Tibial nerve (tissue), 4 donors: ENCODE measurements at places on chromosomes 11 and 22.

DNA sequence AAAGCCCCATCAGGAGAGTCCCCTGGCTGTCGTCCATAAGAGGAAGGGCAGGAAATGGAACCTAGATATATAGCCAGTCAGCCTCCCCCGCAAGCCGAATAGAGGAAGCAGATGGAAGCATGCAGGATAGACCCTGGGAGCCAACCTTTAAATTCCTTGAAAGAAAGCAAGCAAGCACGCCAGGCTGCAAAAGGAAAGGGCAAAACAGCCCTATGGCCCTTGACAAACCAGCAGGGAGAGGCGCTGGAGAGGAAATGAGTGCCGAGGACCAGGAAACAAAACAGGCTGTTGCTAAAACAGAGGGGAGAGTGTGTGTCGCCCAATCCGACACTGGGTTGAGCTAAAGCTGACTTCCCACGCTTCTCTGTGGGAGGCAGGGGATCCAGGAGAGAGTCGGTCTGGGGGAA lies 203.5 kb upstream of the MTNR1B start:
- no peak for DNase-seq

- DNase-seq = no peak
Observed at GRCh38 chr11:837189-837989, 4.6 kb downstream of the CD151 start.

DNA sequence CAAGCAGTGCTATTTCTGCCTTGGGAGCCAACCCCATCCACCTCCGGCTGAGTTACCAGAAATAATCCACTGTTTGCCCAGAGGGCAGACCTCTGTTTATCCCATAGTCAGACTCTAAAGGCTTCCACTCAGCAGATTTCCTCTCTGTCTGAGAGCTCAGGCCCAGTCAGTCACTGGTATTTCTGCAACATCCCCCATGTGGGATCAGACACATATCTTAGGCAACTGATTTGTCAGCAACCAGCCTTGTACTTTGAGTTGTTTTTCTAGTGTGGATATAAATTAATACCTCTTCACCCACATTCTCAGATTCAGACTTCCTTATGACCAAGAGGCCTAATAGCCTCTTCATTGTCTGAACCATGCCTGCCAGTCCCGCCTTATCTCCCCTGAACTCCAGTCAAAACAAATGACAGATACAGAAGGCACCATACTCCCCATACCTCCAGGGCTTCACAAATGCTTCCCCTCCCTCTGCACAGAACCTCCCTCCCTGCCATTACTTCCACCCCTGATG lies 193.6 kb downstream of the FAM76B start:
- no peak for DNase-seq

- DNase-seq = no peak
Observed at GRCh38 chr22:49720279-49720959, 107.3 kb downstream of the BRD1 start.

DNA sequence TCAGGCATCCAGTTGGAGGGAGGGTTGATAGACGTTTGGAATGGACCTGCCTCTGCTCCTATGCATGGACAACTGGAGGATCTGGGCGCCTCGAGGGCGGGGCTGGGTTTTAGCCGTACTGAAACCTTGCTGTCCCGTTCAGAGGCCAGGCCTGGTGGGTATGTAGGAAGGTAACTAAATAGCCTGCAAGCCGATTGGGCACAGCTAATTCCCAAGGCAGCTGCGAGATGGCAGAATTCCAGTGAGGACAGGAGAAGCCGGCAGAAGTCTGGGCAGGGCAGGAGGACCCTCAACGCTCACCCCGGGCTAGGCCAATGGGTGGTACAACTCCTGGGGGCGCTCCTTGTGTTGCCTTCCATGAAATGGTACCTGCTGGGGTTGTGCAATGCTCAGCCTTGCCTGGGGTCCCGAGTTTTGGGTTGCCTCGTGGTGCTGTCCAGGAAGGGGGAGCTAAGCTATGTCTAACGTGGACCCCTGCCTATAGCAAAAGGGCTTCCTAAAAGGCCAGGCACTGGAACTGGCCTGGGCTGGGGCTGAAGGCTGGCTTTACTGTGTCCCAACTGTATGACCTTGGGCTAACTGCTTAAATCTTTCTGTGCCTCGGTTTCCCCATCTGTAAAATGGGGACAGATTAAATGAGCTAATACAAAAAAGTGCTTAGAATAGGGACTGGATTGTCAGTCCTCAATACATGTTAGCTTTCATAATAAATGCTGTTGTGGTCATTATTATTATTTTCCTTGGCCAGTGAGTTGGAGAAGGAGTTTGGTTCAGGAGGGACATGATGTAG lies 30.1 kb upstream of the CD82 start:
- DNase-seq = no peak

- no peak for DNase-seq
Observed at GRCh38 chr11:42179216-42179615, 719.8 kb upstream of the LRRC4C start.

DNA sequence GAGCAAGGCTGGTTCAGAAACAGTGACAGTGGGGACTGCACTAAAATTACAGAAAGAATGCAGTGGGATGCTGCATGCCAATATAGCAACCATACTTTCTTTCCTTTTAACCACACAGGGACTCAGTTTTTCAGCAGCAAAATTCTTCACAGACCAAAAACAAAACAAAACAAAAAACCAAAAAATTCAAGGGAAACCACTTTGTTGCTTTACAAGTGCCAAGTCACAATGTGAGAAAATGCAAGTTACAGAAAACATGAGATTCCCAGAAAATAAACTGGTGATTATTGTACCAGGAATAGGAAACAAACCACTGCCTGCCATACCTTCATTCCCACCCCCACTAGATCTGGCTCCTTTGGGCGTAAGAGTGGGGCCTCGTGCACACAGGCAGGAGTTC lies 52.6 kb downstream of the TENM4 start:
- DNase-seq = no peak

- DNase-seq = no peak
Observed at GRCh38 chr11:94077552-94078293, 50.9 kb upstream of the PANX1 start.

- DNase-seq = no peak
Observed at GRCh38 chr22:46858181-46858771, 95.8 kb downstream of the TBC1D22A start.

DNA sequence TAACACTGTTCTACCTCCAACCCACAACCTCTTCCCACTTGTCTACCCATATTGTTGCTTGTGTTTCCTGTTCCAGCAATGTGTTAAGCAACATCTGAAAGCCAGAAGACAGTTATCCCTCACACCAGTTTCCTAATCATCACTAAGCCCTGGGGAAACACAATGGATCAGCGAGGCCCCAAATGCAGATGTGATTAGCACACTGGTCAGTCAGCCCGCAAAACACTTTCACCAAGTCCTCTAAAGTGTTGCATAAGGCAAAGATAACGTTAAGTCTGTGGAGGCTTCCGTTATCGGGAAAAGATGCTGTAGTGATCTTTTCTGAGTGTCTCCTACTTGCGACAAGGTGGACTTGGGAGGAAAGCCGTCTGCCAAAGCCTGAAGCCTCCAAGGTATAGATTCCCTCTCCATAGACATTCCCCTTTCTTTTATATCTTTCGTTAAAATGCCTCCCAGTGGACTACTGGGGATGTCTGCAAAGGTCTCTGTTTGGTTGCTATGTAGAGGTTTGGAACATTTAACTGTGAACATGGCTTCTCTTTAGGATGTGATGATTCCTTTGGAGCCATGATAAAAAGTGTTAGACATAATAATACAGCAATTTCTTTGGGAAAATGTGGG lies at the start of gene MS4A3:
MS4A3 (plus strand) TSS at position 317 of the 621 bp plus-strand sequence. CDS start 4,496 bp downstream, outside the sequence.
- DNase-seq = no peak

GRCh38 chr11:26324270-26324669 lies 7.7 kb upstream of the ANO3 start:
- DNase-seq = no peak

- DNase-seq = no peak
Observed at GRCh38 chr11:14110629-14111028, 148.1 kb downstream of the SPON1 start.

GRCh38 chr11:12229450-12230229 lies 119.2 kb downstream of the MICAL2 start:
- no peak for DNase-seq

DNA sequence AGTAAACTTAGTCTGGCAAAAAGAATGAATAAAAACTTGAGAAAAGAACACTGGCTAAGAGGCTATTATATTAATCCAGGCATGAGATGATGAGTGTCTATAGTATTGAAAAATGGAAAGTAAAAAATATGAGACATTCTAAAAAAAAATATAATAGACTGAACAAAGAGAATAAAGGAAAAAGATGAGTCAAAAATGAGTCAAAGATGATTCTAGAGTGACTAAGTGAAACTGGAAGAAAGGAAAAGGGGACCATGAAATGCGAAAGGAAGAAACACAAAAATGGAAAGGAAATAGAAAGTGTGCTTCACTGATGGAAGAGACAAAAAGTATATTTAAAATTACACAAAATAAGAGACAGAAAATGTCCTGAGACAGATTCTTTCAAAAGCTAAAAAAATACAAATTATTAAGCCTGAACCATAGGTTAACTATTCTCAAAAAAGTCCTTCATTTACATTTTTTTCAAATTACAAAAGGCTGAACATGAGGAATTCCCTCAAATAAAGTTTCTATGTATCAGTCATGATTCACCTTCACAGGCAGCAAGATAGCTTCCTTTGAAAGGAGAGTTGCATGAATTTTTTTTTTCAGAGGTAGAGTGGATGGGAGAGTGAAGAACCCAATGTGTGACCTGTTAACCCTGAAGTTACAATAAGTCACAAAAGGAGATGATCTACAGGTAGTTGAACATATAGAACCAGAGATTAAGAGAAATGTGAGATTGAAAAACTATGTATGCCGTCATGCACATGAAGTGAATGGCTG lies 75.2 kb downstream of the EIF3M start:
- no peak for DNase-seq

DNA sequence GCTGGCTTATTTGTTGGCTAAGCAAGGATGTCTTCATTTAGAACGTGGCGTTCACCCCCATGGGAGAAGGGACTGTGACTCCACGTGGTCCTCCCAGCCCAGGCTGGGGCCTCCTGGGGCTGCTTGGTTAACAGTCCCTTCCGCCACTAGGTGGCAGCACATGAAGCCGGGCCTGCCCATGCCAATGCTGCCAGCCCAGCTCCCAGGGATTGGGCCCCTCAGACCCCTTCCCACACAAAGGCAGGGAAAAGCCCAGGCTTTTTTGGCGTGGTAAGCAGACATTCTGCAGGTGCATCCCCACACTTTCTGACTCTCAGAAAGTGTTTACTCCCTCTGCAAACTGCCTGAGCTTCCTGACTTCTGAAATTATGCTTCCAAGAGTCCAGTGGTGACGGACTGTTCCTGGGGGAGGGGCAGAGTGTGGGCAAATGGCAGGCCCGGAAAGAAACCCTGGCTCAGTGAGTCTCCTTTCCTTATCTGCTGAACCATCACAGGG lies 3.1 kb downstream of the CBX6 start:
- DNase-seq = peak; percentile 74

DNA sequence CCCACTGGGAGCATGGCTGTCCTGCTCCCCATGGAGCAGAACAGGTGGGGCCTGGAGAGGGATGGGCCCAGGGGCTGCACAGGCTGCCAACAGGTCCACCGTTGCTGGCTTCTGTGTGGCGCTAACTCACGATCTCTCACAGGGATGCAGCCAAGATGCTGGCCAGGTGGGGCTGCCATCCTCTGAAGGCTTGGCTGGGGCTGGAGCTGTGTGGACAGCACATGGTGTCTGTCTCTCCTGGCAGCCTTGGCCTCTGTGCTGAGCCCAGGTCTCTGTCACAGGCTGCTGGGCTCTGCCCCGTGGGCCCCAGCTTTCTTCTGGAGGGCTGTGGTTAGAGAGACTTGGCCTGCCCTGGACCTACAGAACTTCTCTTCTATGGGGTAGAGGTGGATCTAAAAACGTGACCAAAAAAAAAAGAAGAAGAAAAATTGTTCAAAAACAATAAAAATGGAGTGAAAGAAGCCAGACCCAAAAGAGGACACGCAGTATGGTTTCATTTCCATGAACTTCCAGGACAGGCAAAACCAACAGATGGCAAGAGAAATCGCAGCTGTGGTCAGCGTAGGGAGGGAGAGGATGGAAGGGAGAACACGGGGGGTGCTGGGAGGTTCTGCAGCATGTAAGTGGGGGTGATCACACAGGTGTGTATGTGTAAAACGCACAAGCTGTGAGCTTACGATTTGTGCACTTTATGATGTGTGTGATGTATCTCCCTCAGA lies 12.2 kb downstream of the PARVG start:
- DNase-seq = no peak

DNA sequence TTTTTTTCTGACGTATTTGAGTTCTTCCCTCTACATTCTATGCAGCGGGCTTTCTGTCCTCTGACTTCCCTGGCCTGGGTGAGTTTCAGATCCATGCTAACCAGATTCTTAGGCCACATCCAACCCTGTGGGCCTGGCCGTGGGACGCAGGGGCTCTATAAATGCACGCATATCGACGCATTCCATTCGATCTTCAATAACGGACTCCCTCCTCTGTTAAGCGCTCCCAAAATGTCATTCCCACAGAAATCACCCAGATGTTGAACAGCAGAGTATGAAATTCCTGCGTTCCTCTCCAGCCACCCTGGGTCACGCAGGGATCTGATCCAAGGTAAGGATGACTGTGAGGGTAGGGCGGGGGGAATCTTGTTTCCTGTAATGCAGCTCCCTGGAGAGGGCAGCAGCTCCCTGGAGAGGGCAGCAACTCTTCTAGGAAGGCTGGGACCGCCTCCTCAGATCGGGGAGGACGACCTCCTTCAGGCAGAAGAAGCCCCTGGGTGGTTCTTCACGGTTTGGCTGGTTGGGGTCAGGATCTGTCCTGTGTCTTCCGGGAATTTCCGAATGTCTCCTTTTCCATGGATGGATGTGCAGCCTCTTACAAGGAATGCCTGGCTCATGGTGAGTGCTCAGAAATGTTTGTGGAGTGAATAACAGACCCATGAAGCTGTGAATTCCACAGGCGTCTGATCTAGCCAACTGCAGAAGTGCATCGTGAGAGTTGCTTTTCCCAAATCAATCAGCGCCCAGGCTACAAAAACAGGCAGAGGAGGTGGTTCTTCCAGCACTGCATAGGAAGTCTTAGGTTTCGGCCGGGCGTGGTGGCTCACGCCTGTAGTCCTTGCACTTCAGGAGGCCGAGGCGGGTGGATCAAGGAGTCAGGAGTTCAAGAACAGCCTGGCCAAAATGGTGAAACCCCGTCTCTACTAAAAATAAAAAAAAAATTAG lies 12.2 kb downstream of the MRGPRD start:
- no peak for DNase-seq

- DNase-seq = no peak
Observed at GRCh38 chr22:50009765-50010675, 2.5 kb downstream of the IL17REL start.

DNA sequence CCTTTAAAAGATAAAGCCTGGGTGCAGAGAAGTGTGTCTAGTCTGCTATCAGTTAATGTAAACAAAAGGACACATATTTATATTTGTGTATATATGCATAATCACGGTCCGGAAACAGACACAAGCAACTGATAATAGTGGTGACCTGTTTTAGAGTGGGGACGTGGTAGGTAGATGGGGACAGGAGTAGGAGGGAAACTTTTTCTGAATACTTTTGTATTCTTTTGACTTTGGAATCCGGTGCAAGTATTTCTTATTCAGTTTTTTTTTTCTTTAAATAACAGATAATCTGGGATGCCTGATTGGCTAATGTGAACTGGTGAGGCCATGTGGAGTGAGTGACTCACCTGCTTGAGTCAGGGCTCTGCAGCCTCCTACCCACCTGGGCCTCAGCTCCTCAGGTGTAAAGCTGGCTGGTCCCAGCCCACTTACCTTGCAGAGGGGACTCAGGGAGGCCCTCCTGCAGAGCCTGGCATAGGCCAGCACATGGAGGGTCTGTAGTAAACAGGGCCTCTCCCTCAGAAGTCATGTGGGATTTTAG lies 15.3 kb downstream of the MICAL2 start:
- no peak for DNase-seq

- no peak for DNase-seq
Observed at GRCh38 chr11:59010708-59011107, 71.4 kb downstream of the GLYATL1 start.
